ENCODE measurements at places on chromosomes 5 and 9. TPM values are rescaled to one million over a fixed set of nuclear protein-coding genes. Genes with fewer than 3 reads are reported as not detected.

Gene LCN1
- total RNA-seq = not detected

Gene PCDHAC2
- not detected for total RNA-seq

Gene TMEM174
- total RNA-seq = not detected

Gene SLC2A8
- total RNA-seq = 12.1 TPM

Gene RHOBTB3
- 0.35 TPM for total RNA-seq

Gene PCA3
- not detected for total RNA-seq

GRCh38 chr5:170345971-170346370, 43.2 kb downstream of the KCNMB1 start:
- H3K36me3 ChIP-seq = no peaks in the 10 kb centered on the region
- H3K27me3 ChIP-seq = peaks cover 36% of the 10 kb centered on the region
- no peak overlapping the region for H3K4me3 ChIP-seq
- no peak overlapping the region for H3K27ac ChIP-seq
- H3K4me1 ChIP-seq = peaks cover 6% of the 10 kb centered on the region

DNA sequence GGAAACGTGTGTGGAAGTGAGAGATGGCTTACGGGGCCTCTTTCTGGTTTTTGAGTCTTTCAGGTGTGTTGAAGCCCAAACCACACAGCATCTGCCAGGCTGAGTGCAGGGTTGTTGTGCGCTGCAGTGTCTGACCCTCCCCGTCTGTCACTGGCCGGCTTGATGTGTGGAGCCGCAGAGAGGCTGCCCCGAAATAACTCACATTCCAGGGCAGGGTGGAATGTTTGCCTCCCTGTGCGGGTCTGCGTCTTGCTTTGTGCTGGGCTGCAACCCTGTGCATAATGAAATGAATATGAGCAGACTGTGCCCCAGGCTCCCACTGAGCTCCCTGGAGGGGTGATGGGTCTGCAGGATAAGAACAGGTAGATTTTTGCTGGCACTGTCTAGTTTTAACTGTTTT, 9.9 kb upstream of the PLEKHG4B start:
- no peaks in the 10 kb centered on the region for H3K4me1 ChIP-seq
- no peaks in the 10 kb centered on the region for H3K36me3 ChIP-seq
- DNase-seq = no peak
- no peak overlapping the region for H3K27ac ChIP-seq
- peaks cover 6% of the 10 kb centered on the region for H3K27me3 ChIP-seq

- no peak for DNase-seq
- H3K4me1 ChIP-seq = peaks cover 6% of the 10 kb centered on the region
- H3K4me3 ChIP-seq = no peak overlapping the region
- peaks cover 8% of the 10 kb centered on the region for H3K36me3 ChIP-seq
- H3K27me3 ChIP-seq = peaks cover 16% of the 10 kb centered on the region
Measured at GRCh38 chr5:115983519-115983918, 21.2 kb downstream of the LVRN start.

DNA sequence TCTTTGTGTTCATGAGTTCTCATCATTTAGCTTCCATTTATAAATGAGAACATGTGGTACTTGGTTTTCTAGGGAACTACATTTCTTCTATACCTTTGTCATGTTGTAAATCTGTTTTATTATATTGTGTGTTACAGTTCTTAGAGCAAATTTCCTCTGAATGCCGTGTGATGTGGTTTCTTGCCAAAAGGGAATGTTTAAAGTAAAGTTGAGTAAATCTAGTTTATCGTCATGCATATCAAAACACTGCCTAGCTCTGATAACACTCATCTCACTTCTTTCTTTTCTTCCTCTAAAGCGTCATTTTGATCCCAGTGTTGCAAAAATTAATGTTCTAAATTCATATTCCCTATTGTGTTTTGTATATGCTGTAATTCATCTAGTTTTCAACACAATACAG, 295.4 kb upstream of the HAPLN1 start:
- H3K4me1 ChIP-seq = no peaks in the 10 kb centered on the region
- no peak overlapping the region for H3K27ac ChIP-seq
- no peak for DNase-seq
- no peak overlapping the region for H3K4me3 ChIP-seq
- no peaks in the 10 kb centered on the region for H3K27me3 ChIP-seq

DNA sequence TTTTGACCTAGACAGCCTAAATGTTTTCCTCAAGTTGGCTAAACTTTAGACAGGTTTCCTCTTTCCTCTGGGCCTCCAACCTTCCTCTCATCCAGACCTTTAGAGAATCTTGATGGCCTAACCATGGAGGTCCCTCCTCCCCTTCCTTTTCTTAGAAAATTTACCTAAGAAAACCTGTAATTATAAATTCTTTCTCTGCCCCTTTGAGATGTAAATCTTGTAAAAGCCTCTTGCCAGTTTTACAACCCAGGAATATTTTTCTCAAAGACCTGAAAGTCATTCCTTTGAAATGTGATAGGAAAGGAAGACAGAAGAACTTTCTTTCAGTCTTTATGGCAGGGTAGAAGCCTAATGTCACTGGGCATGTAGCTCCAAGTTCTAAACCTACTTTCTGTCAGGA, 1752.6 kb upstream of the C9orf72 start:
- no peak overlapping the region for H3K27ac ChIP-seq
- no peaks in the 10 kb centered on the region for H3K27me3 ChIP-seq
- no peak for DNase-seq
- H3K4me3 ChIP-seq = no peak overlapping the region
- H3K4me1 ChIP-seq = no peaks in the 10 kb centered on the region

DNA sequence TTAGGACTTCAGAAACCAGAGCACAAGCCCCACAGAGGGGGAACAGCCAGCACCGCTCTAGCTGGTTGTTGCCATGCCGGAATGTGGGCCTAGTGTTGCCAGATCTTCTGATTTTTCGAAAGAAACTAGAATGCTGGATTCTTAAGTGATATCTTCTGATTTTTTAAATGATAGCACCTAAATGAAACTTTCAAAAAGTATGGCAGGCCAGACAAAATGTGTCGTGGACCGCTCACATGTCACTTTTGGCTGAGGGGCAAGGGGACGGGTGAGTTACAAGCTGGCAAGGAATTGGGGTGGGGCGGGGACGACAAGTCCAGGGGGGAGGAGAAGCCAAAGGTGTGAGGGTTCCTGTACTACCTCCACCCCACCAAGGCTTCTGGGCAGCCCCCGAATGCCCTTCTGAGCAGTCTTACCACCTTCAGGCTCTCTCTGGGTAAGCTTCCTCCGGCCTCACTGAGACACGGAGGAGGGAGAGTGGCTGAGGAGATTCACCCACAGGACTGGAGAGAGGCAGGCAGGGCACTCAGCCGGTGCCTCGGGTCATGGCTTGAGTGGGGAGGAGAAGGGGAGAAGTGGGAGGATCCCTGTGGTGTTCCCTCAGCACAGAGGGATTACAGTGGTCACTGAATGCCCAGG, 10.3 kb downstream of the B4GALT7 start:
- no peak overlapping the region for H3K4me3 ChIP-seq
- no peaks in the 10 kb centered on the region for H3K4me1 ChIP-seq
- no peak for DNase-seq

DNA sequence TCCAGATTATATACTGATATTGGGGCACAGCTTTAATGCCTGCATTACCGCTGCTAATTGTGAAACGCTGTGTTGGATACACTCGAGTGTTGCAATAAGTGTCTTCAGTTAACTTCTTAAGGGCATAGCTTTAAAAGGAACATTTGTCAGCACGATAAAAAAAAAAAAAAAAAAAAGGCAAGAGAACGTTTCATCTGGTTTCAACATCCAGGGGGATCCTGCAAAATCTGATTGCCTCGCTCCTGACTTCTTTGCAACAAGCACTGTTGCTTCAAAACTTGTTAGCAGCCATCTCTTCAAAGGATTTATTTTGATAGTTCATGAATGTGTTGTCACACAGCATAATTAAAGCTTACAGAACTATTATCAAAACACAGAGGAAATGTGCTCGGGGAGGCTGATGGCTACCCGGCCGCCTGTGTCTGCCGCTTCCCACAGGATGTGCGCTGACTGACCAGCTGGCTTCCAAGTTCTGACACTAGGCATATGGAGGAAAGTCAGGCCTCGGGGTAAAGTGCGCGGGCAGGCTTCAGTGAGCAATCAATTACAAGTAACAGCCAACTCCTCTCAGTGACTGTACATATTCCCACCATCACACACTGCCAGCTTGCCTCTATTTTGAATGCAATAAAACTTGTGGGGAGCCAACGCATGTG, 77.7 kb downstream of the EBF1 start:
- H3K4me3 ChIP-seq = no peak overlapping the region
- H3K27ac ChIP-seq = no peak overlapping the region
- H3K36me3 ChIP-seq = no peaks in the 10 kb centered on the region
- no peak for DNase-seq

DNA sequence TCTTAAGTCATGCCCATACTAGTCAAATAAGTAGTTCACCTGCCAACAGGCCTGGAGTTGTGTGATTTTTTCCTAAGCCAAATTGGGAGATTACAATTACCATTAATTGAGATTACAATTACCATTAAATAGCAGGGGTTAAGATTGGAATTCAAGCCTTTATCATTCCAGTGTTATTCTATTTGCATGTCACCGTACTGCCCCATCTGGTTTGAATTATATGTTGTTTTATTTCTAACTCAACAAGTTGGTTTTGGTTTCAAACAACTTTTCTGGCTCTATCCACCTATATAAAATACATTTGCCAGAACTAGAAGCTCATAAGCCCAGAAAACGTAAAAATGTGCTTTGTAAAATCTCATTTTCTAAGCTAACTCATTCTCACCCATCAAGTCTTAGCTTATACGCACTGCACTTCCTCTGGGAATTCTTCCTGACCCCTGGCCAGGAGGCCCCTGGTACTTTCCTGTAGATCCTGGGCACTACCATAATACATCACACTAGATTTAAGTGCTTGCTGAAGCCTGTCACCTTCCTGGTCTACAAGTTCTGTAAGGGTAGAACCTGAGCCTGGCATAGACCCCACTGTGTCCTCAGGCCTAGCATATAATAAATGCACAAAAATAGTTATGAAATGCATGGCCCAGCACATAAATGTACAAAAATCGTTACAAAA, 242.0 kb upstream of the TRPM3 start:
- no peaks in the 10 kb centered on the region for H3K4me1 ChIP-seq
- H3K27ac ChIP-seq = no peak overlapping the region
- H3K27me3 ChIP-seq = no peaks in the 10 kb centered on the region
- DNase-seq = no peak

GRCh38 chr9:38694676-38695075, 25.3 kb downstream of the FAM240B start:
- no peaks in the 10 kb centered on the region for H3K4me1 ChIP-seq
- no peak for DNase-seq
- H3K27me3 ChIP-seq = peaks cover 7% of the 10 kb centered on the region
- no peak overlapping the region for H3K27ac ChIP-seq

DNA sequence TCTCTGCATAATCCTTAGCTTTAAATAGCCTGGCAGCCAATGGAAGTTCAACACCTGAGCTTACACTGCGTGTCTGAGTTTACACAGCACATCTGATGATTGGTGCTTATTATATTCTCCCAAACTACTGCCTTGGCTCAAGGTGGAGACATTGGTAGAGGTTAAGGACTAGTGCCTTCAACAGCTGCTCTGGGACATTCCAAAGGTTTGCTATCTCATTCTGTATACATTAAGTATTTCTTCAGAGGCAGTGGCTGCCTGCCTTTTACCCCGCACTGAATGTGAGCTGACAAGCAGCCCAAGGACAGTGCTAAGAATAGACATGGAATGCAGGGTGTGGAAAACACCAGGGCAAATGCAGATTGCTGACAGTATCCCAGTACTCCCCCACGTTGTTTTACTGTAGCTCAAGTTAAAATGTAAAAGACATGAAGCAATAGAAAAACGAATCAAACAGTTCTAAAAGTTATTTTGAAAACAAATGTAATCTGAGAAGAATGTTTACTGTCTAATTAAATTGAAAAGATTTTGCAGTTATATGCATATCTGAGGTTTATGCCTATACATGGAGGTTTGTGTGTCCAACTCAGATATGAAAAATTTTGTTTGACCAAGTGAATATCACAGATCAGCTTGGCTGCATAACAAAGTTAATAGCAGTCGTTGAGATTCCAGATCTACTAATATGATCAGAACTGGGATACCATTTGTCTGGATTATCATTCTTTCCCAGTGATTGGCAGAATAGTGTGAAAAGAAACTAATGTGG, 1.8 kb downstream of the HSPB3 start:
- DNase-seq = no peak
- H3K27ac ChIP-seq = no peak overlapping the region
- H3K27me3 ChIP-seq = peaks cover 32% of the 10 kb centered on the region
- no peaks in the 10 kb centered on the region for H3K36me3 ChIP-seq

DNA sequence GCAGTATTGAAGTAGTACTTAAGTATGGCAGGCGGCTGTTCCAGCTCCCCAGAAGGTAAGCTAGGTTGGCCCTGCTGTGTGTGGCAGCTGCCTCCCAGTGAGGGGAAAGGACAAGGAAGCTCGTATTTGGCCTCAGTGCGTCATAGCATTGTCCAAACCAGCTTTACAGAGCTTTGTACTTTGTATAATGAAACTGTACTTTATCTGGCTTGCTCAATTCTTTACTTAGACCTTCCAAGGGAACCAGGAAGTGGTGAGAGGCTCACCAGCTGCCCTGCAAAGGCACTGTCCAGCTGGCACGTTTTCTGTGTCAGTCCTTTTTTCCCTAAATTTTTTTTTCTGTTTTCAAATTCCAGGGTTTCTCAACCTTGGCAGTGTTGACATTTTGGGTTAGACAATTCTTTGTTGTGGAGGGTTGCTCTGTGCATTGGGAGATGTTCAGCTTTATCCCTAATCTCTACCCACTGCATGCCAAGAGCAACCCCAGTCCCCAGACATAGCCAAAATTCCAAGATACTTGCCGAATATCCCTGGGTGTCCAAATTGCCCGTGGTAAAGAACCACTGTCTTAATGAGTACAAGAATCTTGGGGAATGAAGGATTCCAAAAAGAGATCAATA, 474.5 kb downstream of the LRRC70 start:
- no peak overlapping the region for H3K27ac ChIP-seq
- DNase-seq = no peak
- no peaks in the 10 kb centered on the region for H3K36me3 ChIP-seq
- no peaks in the 10 kb centered on the region for H3K27me3 ChIP-seq
- H3K4me3 ChIP-seq = no peak overlapping the region
- no peaks in the 10 kb centered on the region for H3K4me1 ChIP-seq

DNA sequence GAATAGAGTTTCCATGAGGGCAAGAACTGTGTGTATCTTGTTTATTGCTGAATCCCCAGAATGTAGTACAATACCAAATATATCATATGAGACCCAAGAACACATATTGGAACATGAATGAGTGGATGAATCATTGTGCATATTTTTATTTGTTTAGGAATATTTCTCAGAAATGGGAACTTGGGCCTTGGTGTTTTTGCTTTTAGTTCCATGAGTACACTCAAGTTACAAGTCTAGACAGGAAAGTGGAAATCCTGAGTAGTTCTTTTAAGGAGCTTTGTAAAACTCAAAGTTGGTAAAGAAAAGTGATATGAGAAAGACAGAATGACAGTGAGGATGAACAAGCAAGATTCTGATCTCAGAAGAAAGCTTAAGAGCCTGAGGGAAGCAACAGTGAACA, 647.0 kb downstream of the EFNA5 start:
- H3K4me3 ChIP-seq = no peak overlapping the region
- H3K36me3 ChIP-seq = no peaks in the 10 kb centered on the region
- no peak overlapping the region for H3K27ac ChIP-seq

GRCh38 chr5:155259648-155260047, 246.1 kb downstream of the KIF4B start:
- no peak for DNase-seq
- H3K4me1 ChIP-seq = no peaks in the 10 kb centered on the region
- H3K36me3 ChIP-seq = no peaks in the 10 kb centered on the region
- H3K4me3 ChIP-seq = no peak overlapping the region
- H3K27me3 ChIP-seq = no peaks in the 10 kb centered on the region
